ENCODE measurements at places on chromosomes 16 and 17.

GRCh38 chr16:85688586-85689284, at the start of gene GINS2:
Gene GINS2 (minus strand): TSS chr16:85688954. CDS start chr16:85688898, 56 bp downstream.
- peak; percentile 67 for DNase-seq

DNA sequence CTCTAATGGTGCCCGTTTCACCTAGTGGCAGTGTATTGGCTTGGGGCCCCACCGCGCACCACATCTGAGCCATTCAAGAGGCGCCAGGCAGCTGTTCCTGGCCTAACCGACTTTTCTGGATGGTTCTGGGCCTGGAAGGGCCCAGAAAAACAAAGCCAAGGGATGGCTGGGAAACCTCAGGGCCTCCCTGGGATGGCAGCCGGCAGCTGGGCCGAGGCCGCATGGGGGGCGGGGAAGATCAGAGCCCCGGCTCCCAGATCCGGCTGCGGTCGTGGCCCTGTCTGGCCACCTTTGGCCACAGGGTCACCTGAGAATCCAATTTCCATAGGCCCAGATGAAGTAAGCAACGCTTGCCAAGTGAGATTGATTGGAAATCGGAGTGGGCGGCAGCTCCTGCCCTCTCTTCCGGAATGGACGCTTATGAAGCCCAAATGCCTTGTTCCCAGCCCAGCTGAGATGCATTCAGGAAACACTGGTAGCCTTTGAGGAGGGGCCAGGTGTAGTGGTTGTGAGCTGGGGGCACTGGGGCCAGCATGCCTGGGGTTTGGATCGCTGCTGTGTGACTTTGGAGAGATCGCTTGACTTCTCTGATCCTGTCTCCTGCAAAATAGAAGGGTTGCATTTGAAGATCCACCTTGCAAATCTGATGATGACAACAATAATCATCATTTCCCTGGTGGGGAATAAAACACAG, 163.8 kb upstream of the GSE1 start:
- DNase-seq: no peak

DNA sequence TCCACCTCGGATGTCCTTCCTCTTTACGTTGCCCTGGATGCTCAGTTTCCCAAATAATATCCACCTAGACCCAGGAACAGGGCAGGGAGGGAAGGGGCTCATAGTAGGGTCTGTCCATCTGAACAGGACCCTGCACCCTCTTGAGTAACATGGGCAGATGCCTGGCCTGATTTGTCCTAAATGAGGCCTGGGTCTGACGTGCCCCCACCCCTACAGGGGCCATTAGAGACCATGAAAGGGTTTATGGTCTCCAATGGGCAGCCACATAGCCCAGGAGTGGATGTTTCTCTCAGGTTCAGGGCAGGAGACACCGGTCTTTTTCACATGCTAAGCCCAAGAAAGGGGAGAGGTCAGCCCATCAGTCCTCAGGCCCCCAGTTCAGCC, 6.8 kb downstream of the CACNG1 start:
- no peak for DNase-seq

- no peak for DNase-seq
Measured at GRCh38 chr16:24789881-24790280, 55.9 kb upstream of the SLC5A11 start.

DNA sequence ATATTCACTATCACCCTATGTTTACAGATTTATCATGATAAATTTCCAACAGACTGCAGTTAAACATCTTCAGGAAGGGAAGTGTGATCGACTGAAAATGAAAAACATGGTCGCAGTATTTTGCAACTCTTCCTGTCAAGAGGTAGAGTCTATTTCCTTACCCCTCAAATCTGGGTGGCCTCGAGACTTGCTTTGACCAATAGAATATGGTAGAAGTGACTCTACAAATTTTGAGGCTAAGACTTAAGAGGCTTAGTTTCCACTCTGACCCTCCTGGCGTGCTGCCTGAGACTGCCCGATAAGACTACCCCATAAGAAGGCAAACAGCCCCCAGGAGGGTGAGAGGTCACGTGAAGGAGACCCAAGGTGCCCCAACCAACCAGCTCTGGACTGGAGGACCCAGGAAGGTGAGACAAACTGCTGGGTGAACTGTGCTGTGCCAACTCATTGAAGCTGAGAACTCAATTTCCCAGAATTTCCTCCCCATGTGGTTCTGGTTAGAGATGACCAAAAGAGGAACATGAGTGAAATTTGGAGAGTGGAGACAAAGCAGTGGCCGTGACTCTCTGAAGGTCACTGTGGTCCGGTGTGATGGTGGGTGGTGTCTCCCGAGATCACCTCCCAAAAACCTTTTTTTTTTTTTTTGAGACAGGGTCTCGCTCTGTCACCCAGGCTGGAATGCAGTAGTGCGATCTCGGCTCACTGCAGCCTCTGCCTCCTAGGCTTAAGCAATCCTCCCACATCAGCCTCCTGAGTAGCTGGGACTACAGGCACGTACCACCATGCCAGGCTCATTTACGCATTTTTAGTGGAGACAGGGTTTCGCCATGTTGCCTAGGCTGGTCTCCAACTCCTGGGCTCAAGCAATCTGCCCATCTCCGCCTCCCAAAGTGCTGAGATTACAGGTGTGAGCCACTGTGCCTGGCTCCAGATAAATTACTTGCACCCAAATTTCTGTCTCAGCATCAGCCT, 38.2 kb upstream of the LITAF start:
- DNase-seq: no peak

- no peak for DNase-seq
Measured at GRCh38 chr17:21318439-21318838, 33.9 kb downstream of the MAP2K3 start.

- DNase-seq: no peak
Measured at GRCh38 chr17:73684183-73684582, 39.9 kb upstream of the SDK2 start.

DNA sequence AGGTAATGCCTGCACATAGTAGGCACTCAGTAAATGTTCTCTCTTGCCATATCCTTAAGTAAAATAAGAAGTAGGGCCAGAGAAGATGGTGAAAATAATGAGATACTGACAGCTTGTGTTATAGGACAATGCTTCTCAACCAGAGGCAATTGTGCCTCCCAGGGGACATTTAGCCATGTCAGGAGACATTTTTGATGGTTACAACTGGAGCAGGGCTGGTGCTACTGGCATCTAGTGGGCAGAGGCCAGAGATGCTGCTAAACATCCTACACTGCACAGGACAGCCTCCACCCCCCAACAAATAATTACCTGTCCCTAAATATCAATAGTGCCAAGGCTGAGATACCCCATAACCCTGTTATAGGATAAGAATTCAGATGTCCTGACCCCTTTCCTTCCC, 1.7 kb downstream of the RAD51D start:
- DNase-seq: no peak

DNA sequence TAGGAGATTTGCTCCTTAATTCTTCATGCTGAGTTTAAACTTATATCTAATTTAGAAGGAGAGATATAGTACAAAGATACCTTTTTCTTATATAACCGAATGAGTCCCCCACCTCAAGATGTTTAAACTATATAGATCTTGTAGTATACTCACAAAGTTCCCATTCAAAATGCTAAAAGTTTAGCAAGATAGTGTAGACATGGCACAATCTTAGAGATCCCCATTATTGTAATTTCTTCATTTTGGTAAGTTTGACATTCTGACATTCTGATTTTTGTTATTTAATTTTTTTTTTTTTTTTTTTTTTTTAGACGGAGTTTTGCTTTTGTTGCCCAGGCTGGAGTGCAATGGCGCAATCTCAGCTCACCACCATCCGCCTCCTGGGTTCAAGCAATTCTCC, 22.8 kb downstream of the SNTB2 start:
- DNase-seq: no peak

GRCh38 chr16:64428463-64429113, 693.3 kb downstream of the CDH11 start:
- DNase-seq: no peak

- DNase-seq: no peak
Measured at GRCh38 chr17:9021992-9022572, 772 bp downstream of the NTN1 start.

GRCh38 chr17:81066771-81067315, 31.9 kb downstream of the BAIAP2 start:
- DNase-seq: no peak

DNA sequence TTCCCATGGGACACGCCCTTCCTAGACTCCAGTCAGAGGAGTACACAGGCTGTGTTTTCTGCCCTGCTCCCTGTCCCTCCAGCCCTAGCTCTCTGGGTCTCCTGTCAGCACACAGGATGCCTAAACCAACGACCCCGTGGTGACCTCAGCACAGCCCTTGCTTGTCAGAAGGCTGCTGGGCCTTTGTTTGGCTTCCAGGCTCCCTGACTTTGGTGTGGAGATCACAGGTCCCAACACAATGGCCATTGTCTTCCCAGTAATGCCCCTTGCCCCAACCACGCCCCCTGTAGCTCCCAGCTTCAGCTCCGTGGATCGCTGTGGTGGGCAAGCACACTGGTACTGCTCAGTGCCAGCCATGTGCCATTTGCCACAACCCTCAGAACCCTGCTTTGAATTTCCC, 15.0 kb downstream of the HNF1B start:
- no peak for DNase-seq

DNA sequence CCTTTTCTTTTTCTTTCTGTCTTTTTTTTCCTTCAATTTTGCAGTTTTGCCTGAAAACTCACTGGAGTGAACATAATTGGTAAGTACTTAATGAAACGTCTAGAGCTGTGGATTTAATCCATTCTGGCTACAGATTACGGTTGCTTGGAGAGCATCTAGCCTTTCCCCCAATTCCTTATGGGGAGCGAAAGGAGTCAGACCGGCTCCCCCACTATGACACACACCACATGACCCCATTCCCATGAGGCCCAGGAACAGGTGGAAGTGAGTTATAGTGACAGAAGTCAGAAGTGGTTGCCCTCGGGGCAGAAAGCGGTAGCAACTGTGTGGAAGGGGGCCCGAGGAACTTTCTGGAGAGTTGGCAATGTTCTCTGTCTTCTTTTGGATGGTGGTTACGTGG, 41.2 kb downstream of the EMP2 start:
- no peak for DNase-seq

DNA sequence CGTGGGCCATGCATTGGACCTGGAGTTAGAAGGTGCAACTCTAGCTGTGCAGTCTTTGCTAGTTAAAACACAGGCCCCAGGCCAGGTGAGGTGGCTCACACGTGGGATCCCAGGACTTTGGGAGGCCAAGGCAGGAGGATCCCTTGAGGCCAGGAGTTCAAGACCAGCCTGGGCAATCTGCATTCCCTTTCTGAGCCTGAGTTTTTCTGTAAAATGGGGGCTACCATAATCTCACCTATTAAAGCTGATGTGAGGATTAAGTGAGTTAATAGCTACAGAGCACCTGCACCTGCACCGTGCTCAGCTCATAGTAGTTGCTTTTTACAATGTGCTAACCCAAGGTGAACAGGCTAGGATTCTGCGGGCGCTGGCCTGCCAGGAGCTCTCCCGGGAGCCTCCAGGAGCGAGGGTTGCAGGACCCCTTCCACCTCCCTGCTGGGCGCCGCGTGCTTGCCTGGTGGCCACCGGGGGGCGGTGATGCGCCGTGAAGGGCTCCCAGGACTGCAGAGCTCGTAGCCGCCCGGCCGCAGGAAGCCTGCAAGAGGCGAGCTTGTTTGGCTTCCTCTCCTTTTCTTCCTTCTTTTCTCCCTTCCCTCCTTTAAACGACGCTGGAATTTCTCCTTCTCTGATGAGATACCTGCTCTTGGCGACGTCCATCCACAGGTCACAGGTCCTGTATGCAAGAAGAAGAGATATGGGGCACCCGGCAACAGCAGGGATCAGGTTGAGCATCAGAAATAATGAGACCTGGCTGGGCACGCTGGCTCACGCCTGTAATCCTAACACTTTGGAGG, 51.3 kb downstream of the ZFP90 start:
- DNase-seq: peak; percentile 23

DNA sequence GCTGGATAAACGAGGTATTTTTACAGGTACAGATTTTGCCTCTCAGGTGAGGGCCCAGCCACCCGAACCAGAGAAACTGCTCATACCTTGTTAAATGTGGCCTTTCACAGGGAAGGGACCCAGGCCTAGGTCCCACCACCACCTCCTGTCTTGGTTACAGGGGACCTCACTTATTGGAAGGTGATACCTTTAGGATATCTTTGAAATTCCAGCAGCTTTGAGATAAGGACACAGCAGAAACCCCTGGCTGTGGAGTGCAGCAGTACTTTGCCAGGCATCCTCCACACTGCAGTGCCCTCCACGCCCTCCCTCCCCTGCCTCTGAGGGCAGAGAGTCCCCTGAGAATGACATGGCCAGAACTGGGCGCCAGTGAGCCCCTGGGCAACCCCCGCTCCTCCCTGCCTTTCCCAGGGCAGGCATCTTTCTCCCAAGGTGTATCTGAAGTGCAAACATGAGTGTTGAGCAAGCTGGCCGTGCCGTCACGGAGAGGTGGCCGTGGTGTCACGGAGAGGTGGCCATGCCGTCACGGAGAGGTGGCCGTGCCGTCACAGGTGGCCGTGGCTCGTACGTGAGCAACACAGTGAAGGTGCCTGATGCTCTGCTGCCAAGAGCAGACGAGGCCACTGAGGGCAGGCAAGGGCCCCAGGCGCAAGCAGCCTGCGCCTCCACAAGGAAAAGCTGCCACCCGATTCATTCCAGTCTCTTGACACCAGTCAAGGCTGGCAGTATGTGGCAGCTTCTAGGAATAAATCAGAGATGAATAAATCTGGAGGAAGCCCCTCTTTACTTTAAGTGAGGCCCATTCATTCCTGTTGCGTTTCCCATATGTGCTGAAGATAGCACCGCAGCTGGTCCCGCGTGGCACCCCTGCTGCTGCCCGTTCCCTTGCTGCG, 134.5 kb upstream of the CHMP6 start:
- DNase-seq: no peak

GRCh38 chr16:6645768-6646568, 686.7 kb upstream of the RBFOX1 start:
- no peak for DNase-seq

DNA sequence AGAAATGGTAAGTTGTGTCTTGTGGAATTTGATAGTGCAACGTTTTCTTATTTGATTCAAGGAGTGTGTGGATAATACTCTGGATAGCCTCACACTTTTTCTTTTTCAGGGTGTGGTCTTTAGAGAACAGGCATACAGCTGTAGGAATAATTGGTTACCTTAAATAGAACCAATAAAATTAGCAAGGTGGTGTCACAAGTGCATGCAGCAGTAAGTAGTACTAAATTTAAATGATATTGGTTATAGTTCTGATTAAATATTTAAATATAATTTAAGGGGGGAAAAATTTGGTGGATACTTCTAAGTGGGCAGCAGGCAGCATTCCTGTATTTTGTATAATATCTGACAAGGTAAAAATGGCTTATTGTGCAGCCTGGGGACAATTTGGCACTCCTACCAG, 3.7 kb downstream of the HAPSTR1 start:
- no peak for DNase-seq

DNA sequence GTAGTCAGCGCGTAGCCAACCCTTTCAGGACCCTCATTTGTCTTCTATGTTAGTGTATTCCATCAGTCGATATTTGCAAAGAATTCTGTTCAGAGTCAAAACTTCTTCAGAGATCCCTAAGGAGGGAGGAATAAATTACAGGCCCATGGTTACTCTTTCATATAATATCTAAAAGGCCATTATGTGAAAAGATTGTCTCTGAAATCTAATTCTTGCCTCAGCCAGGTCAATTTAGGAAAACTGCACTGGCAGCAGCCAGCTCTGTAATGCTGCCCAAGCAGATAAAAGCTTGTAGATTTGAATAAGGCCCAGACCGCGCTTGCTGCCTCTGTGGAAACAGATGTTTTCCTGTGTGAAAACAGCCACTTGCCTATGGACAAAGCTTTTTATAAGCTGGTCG, 379.8 kb downstream of the CNTNAP4 start:
- no peak for DNase-seq

Measured in stimulated activated CD8-positive, alpha-beta memory T cell treated with anti-CD3 and anti-CD28 coated beads, Interleukin-4, amount 100 ng/mL, for 4 hours (primary cell).